ENCODE measurements at places on chromosomes 2 and 18.

DNA sequence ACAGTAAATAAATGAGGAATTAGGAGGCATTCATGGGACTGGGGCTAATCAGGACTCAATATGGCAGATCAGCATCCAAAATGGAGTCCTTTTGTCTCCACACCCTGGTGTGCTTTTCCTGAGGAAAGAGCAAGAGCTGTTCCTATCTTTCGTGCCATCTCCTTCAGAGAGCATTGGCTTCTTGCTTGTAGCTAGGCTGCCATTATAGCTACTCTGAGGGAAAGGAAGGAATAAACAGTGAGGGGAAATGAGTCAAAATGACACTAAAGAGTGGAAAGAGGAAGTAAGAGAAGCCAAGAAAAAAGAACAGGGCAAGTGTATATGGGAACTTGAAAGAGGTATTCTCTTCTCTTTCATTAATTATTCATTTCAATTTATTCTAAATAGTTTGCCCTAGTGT lies 8.4 kb upstream of the NMI start:
- DNase-seq = no peak

DNA sequence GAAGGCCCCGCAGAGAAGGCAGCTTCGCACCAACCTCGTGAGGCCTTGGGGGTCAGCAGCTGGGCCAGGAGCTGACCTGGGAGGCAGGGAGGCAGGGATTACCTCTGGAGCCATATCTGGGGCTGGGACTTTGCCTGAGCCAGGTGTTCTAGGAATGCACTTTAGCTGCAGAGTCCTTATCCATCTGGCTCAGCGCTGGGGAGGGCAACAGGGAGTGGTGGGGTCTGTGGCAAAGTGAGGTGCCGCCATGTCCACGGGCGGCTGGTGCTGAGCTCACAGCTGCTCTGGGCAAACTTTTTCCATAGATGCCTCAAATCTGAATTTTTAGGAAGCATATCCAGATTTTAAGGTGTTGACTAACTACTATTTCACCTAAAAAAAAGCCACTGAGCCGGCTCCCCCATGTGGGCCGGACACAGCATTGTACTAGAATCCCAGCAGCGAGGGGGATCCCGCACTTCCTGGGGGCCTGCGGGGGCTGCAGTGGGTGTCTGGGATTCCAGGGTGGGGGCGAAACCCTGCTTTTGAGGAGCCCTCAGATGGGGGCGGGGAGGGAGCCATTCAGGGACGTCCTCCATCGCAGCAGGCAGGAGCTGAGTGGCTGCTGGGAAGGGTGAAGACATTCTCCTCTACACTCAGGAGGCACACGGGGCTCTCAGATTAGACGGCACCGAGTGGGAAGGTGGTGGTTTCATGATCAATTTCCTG lies 34.6 kb downstream of the RTP5 start:
- no peak for DNase-seq

- DNase-seq = no peak
Measured at GRCh38 chr18:33020877-33021276, 248.1 kb upstream of the KLHL14 start.

DNA sequence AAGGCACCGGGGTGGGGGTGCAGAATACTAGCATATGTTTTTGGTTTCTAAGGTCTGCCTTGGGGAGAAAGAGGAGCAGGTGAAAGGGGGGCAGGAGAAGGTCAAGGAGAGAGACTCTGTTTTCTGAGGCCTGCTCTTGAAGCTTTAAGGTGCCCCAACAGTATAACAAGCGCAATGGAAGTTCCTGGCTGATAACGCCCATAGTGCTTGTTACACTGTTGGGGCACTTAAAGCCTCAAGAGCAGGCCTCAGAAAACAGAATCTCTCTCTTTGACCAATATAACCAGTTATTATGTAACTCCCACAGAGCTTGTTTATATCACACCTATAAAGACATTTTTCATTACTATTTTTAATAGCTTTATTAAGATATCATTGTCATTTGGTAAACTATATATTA lies 16.5 kb downstream of the OXER1 start:
- DNase-seq = no peak

GRCh38 chr2:11292464-11293255 lies 51.8 kb downstream of the ROCK2 start:
- no peak for DNase-seq

DNA sequence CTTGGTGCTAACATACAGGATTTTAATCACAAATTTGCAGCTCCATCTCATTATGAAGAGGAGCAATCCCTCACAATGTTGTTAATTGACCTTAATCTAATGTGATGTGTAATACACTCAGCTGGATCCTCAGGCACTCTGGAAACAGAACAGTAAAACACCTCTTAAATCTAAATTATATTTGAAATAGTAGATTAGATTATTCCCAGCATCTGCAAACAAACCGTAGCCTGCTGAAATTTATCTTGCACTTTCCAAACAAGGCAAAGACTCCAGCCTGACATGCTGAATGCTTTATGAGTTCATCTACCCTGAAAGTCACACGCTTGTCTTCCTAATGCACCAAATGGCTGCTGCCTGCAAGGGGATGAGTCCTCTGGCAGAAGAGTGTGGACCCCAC lies 402.3 kb upstream of the GYPC start:
- DNase-seq = no peak

GRCh38 chr2:3246928-3247714 lies 130.5 kb downstream of the EIPR1 start:
- DNase-seq = no peak

GRCh38 chr18:76232010-76232409 lies 263.0 kb downstream of the ZNF516 start:
- DNase-seq = no peak

DNA sequence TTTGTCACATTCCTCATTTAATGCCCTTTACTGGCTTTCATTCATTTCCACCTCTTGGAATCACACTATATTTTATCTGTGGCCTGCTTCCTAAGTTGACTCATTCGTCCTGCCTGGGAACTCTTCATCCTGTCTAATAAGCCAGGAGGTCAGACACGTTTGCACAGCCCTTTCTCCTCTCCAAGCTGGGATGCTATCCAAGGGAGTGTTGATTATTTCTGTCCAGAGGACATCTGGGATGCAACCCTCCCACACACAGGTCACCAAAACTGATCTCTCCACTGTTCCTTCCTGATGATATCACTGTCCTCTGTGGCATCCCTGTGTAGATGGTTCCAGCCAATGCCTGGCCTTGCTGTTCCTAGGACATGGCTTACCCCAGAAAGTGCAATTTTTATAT lies 79.8 kb upstream of the NOSTRIN start:
- no peak for DNase-seq
